ENCODE measurements at places on chromosomes 12 and 14.
A peak's percentile ranks its signal among the peaks of the same experiment; 100 is the strongest.

- DNase-seq: no peak
These were observed 151.0 kb downstream of the EFCAB11 start for GRCh38 chr14:89803542-89803941.

- no peak for DNase-seq
These were observed 11.3 kb downstream of the ITGB7 start for GRCh38 chr12:53195516-53196420.

- no peak for DNase-seq
These were observed 219.8 kb downstream of the CRADD start for GRCh38 chr12:93896952-93897351.

DNA sequence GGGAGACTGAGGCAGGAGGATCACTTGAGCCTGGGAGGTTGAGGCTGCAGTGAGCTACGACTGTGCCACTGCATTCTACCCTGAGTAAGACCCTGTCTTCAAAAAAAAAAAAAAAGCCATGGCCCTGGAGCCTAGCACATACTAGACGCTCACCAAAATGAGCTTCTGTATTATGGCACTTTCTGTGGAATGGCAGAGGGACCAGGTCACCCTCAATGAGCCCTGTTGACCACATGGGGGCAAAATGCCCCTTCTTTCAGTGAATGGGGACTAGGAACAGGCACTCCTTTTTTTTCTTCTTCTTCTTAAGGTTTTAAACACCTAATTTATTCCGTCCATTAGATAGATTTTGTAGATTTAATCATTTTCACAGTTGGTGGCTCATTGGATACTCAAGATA is 50.5 kb downstream of the FAM222A start:
- no peak for DNase-seq

GRCh38 chr12:70265132-70265531 is 21.9 kb downstream of the CNOT2 start:
- no peak for DNase-seq

GRCh38 chr14:74085828-74086227 is 1.1 kb downstream of the LIN52 start:
- DNase-seq: peak; percentile 28

GRCh38 chr12:63525831-63526230 is 142.5 kb downstream of the DPY19L2 start:
- no peak for DNase-seq

DNA sequence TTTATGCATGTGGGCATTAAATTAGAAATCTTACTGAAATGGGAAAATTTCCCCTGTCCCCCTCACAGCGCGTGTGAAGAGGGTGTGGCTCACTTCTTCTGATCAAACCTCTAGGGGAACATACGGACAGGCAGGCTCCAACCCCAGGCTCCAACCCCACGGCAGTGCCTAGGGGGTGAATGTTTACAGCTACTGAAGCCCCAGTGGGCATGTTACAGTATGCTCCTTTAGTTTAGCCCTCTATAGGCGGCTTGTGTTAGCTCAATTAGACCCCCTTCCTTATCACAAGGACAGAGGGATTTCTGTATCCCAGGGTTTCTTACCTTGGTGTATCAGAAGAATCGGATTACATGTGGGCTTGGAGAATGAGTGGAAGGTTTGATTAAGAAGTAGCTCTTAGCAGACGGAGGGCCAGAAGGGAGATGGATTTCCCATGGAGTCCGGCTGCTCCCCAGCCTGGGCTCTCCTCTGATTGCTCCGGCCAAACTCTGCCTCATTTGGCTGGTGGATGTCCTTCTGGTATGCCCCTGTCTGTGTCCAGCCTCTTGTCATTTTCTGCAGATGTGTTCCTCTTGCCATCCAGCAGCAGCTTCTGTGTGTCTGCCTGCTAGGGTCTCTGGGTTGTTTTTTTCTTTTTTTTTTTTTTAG is 223.7 kb downstream of the TMTC2 start:
- no peak for DNase-seq

GRCh38 chr12:54385251-54385914 is 850 bp upstream of the ZNF385A start:
- DNase-seq: no peak

GRCh38 chr12:51792417-51792816 is 56.1 kb downstream of the FIGNL2 start:
- DNase-seq: no peak

DNA sequence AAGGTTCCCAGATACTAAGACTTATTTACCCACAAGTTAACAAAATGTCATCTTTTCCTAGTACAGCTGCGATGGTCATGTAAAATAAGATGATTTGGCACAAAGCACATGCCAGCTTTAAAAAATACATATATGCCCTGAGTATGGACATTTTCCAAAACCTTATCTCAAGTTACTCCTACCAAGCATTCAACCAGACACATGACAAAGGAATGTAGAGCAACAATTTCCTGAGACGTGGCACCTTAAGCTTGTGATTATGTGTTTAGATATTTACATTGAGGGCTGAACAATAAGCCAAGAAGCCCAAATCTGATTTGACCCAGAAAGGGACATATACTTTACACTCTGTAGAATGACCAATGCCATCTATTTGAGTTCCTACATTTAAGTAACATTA is 24.5 kb upstream of the OVCH1 start:
- no peak for DNase-seq

DNA sequence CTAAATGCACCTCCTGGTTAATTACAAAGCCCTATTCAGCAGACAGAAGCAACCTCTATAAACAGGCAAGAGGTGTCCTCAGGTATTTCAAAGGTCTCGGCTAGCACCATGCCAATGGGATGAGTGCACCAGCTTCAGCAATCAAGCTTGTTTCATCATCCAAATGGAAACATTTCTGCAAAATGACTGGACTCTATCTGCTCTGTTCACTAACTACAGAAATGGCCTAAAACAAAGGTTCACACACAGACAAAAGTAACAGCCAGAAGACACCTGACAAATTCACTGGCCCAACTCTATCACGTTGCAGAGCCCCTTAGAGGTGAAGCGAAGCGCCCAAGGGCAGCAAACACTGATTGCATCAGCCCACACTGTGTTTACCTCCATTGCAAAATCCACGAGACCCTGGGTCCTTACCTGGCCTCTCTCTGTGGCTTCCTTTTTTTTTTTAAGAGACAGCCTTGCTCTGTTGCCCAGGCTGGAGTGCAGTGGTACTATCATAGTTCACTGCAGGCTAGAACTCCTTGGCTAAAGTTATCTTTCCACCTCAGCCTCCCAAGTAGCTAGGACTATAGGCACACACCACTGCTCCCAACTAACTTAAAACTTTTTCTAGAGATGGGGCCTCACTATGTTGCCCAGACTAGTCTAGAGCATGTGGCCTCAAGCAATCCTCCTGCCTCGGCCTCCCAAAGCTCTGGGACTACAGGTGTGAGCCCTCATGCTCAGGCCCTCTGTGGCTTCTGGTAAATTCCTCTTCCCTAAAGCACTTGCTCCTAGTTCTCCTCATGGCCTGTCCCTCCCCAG is 8.5 kb upstream of the SYNE3 start:
- peak; percentile 66 for DNase-seq

GRCh38 chr12:52279422-52280318 is 5.2 kb downstream of the KRT86 start:
- DNase-seq: peak; percentile 37

DNA sequence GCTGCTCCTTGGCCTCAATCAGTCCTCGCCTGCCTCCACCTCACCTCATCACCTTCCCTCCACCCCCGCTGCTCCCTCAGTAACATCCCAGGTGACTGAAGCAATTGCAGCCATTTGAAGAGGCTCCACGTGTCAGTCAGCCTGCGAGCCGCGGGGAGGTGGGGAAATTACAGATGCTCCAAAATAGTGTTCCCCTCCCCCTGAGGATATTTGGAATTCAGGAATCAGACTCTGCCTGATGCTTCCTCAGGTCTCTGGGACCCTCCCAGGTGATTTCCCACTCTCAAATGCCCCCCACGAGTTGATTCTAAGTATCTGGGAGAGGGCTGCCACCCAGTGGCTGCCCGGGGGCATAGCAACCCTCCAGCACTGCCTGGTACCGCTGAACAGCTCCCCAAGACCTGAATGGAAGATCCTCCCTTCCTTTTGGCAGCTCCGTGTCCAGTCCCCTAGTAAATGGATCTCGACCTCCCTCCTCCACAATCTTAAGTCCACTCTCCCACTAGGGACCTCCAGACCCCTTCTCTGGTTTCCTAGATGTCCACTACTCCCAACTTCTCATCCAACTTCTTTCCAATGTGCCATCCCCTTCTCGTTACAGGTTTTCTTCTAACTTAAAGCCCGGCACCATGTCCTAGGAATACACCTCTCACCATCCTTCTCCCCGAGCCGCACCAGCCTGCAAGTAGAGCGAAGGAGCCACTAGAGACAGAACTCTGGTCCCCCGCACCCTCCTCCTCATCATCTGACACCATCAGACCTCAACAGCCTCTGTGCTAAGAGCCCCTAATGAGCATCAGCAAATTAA is 1.4 kb upstream of the ASIC1 start:
- DNase-seq: peak; percentile 61

GRCh38 chr14:34461334-34462131 is 507 bp downstream of the SPTSSA start:
- DNase-seq: peak; percentile 70

GRCh38 chr14:49972131-49972671 is 79.3 kb downstream of the ARF6 start:
- peak; percentile 79 for DNase-seq

- no peak for DNase-seq
These were observed 179.1 kb downstream of the DPF3 start for GRCh38 chr14:72714871-72715214.

DNA sequence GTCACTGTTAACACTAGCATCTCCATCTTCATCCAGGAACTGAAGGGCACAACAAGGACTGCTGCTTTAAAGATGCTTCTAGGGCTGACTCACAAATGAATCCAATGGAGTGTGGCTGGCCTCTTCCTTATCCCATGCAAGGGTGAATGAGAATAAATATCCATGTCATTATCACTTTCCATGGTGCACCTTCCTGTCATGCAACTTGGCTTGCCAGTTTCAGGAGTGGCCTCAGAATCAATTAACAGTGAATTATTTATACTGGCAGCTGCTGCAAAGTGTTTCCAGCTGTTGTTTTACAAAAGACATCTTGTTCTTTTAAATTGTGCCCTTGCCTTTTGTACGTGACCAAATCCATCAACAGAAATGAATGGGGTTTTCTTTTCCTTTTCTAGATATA is 499.3 kb upstream of the TMEM132C start:
- DNase-seq: no peak

- no peak for DNase-seq
These were observed 6.3 kb downstream of the COPS7A start for GRCh38 chr12:6730169-6730568.

GRCh38 chr12:109069307-109070271 is 17.2 kb downstream of the USP30 start:
- DNase-seq: no peak

- DNase-seq: no peak
These were observed 78.4 kb upstream of the DNM1L start for GRCh38 chr12:32600681-32601080.

DNA sequence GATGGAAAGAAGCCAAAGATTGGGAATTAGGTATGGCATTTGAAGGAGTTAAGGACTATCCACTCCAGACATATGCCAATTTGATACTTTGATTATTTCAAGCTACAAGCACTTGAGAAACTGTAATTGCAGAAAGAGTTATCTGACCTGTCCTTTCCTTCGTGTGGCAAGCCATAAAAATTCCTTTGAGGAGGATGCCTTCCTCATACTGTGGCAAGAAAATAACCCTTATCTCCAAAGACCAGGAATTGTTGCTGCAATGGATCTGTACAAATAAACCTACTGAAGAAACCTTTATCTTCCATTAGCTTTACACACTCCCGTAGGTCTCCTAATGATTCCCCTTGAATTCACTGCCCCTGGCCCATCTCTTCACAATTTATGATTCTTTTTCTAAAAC is 165.1 kb upstream of the AMIGO2 start:
- no peak for DNase-seq

DNA sequence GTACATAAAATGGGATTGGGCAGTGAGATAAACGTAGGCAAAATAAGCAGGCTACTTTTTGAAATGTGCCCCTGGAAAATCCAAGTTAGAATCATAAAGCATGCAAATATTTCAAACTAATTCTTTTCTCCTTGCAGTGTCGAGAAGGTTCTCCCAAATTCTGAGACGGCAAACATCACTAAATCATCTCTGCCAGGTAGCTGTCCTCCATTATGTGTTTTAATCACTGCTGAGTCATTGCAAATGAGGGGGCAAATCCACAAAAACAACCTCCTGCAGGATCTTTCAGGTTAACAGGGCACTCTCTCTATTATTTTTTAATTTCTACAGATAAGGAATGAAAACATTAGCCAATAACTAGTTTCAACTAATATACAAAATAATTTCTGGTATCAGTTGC is 63.2 kb upstream of the RIC8B start:
- DNase-seq: no peak

GRCh38 chr12:130617219-130617618 is 98.9 kb downstream of the RIMBP2 start:
- no peak for DNase-seq

- DNase-seq: no peak
These were observed 29.4 kb downstream of the PLEKHG7 start for GRCh38 chr12:92732216-92732615.

- DNase-seq: peak; percentile 74
These were observed 21.8 kb upstream of the KRT78 start for GRCh38 chr12:52870361-52871290.

Data from ELR (cell line).